ENCODE measurements at places on chromosomes 6 and 20. TPM values are rescaled to one million over a fixed set of nuclear protein-coding genes. Genes with fewer than 3 reads are reported as not detected.

- no peak for DNase-seq
Measured at GRCh38 chr6:99353126-99353525, 3.7 kb upstream of the FAXC start.

GRCh38 chr6:168554472-168554871 is 113.5 kb downstream of the SMOC2 start:
- DNase-seq = no peak

DNA sequence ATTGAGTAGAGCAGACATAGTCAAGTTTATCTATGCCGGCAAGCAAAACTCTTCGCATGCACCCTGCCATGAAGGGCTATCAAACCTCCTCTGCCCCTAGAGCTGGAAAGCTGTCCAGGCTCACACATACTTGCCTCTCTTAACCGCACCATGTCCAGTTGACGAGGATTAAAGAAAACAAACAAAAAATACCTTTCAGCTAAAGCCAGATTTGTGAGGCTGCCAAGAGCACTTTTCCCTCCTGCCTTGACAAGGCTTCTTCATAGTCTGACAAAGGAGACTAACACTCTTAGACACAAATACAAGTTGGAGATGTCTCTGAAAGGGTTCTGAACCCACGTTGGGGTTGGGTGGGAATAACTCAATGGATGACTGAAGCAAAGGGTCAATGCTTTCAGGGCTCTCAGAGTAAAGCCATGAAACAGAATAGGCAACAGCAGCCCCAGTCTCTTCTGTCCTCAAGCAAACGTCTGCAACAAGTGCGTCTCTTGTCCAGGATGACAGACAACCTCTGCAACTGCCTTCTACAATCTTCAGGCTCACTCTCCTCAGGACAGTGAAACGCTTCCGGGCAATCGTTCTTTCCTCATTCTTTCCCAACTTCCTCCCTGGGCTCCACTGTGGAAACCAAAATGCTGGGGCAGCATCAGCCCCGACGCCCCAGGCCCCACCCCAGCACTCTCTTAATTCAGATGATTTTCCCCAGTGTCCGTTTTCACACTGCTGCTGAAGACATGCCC is 57.8 kb downstream of the AGPAT4 start:
- no peak for DNase-seq

GRCh38 chr6:1104988-1105670 is 206.8 kb upstream of the FOXQ1 start:
- no peak for DNase-seq

KIAA1755 gene
- total RNA-seq = 1.3 TPM
